ENCODE measurements at places on chromosomes 3 and 15.

- no peak for DNase-seq
Observed at GRCh38 chr3:169564883-169565282, 98.6 kb downstream of the MECOM start.

DNA sequence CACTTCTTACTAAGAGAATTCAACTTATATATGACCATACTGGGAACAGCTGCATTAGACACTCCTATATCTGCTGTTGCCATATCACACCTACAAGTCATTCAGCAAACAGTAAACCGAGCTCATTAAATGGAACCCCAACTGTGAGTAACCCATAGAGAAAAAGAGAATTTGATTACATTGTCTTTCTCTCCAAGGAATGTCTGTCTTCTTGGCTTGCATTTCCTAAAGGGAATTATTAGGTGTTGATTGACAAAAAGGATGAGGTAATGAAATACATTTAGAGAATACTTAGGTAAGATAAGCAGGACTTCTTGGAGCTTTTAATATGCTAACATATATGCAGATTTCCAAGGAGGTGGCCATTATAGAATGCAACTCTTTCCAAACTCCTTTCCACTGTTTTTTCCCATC, 76.8 kb downstream of the SLMAP start:
- DNase-seq: no peak

DNA sequence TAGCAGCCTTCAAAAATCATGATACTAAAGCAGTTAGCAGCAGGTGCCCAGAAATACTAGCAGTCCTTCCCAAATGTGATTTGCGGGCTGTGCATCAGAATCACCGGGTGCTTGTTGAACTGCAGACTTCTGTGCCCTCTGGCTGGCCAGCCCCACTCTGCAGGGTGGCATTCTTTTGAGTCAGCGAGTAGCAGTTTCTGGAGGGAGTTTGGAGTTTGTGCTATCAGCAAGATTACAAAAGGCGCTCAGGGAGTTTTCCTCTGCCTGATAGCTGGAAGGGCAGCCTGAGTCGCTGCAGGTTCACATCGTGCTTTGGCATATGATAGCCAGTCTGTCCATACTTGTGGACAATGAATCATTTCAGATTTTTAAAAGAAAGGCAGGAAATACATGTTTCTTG, 57.6 kb downstream of the CLDN11 start:
- no peak for DNase-seq

DNA sequence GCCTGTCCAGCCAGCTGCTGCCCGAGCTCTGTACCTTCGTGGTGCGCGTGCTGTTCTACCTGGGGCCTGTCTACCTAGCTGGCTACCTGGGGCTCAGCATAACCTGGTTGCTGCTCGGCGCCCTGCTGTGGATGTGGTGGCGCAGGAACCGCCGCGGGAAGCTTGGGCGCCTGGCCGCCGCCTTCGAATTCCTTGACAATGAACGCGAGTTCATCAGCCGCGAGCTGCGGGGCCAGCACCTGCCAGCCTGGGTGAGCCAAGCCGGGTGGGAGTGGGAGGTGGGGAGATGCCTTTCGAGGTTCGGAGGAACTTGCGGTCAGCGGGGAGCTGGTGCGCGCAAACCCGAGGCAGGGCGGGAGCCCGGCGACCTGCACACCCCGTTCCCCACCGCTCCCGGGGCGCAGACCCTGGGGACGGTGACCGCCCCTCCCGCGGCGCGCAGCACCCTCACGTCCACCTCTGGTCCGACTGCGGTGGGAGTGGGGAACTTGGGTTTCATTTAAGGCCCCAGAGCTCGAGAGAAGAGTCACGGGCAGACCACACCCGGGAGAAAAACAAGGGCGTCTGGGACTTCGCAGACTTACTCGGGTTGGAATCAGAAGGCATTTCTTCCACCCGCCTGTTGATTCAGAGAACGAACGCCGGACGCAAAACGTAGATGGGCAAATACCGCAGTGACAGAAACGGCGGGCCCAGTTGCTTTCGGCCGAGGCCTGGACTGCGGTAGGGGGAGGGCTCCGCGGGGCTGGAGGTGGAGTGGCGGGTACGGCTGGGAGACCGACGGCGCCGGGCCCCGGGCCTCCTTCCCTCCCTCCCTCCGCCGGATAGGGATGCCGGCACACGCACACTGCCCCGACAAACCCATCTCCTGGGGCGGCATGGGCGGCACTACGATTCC, 708 bp downstream of the ESYT3 start:
- no peak for DNase-seq

DNA sequence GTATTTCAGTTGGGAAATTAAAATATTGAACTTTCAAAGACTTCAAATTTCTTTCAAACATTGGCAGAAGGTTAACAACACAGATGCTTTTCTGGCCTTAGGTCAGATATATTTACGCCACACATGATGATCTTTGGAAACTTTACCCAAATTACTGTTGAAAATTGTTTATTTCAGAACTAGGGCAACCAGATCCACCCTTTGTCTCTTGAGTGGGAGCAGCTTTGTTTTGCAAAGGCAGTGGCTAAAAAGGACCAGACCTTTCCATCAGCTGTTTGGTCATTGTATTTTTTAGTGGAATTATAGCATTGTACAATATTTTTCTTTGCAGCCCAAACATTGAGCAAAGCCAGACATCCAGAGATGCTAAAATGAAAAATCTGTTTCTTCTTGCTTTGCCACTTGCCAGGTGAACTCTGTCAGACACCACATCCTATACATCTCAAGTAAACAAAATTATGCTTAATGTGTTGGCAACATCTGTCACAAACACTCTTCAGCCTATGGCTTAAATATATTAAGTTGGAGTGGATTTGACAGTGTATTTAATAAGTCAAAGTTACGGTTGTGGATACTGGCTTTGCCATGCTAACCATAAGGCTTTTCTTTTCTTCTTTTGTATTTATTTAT, 651.9 kb downstream of the RBMS3 start:
- no peak for DNase-seq

GRCh38 chr3:9043063-9043462, 79.8 kb upstream of the RAD18 start:
- no peak for DNase-seq

GRCh38 chr3:126957776-126958637, 24.9 kb upstream of the PLXNA1 start:
- no peak for DNase-seq

- DNase-seq: no peak
Observed at GRCh38 chr3:15063238-15063637, 1.9 kb downstream of the MRPS25 start.

GRCh38 chr3:115169808-115170207, 22.7 kb upstream of the ZBTB20 start:
- no peak for DNase-seq

DNA sequence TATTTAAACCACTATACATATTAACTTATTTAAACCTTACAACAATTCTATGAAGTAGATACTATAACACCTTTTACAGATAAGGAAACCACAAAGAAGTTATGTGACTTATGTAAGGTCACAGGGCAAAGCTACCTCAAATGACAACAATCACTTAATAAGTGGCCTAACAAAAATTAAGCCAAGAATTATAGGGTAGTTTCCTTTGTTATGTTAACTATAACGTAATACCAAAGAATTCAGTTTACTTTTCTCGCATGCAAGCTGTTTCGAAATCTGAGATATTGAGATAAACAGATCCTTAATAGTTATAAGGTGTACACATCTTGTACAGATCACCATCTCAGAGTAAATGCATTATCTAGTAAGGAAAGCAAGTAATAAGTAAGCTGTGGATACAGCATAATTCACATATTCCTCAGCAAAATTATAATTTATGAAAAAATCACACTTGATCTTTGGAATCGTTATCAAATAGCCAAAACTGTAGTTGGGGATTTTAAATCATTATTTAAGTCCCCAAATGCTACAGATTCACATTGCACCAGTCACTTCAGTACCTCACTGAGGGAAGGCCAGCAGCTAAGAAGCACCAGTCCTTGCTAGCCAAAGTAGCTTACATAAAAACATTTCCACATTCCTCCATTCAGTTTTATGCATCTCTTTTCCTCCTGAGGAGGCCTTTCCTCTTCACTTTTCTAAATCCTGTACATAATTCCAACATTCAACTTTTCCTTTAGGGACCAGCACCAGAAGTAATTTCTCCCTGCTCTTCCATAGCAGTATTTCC, 226.8 kb downstream of the TBC1D5 start:
- no peak for DNase-seq
